ENCODE measurements at places on chromosomes 4 and X.

- no peak for DNase-seq
Measured at GRCh38 chrX:129777218-129778030, 2.3 kb upstream of the SASH3 start.

DNA sequence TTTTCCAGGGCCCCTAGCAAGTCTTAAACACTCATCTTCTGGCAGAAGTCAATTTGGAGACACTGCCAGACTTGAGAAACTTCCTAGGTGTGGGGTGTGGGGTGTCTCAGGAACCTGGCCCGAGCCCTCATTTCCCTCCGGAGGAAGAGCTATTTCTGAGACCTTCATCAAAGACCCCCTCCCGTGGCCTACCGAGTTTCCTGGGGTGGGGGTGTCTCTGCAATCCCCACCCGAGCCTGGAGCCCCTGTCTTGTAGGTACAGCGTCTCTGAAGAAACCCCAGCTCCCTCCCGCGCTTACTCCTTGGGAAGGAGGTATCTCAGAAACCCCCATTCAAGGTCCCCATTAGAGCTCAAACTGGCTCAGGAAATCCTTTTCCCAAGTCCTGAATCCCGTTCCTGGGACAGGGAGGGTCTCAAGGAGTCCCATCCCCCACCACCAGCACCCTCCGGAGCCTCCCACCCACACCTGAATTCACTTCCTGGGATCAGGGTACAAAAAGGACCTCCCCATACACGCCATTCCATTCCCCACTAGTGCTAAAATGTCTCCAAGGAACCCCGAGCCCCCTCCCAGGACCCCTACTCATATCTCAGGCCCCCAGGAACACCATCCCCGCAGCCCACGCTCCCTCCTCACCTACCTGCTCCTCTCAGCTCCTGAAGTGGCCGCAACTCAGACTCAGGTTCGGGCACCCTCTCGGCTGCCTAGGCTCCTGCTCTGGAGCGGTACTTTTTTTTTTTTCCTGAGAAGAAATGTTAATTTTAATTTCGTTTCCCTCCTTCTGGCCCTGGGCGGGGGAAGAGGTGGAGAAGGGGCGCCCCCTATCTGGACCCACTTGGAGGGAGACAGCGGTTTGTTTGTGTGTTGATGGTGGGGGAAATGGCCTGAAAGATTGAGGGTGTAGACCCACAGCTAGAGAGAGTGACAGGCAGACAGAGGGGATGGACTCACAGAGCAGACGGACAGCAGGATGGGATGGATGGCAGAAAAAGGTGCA is 1.1 kb downstream of the SLC38A5 start:
- no peak for DNase-seq

DNA sequence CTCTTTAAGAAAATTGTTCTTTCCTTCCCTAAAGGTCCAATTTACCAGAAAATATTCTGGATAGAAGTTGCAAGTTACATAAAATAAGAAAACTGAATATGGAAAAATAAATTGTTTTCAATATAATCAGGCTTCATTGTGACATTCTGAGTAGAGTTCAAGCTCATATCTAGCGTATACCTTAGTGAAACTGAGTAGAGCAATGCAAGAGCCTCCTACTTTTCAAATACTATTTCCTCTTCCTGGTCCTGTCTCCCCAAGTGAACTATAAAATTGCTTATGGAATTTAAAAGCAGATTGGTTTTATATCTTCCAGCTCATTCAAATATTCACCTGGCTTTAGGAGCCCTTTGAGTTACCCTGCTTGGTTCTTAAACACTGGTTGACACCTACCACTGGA is 189.3 kb upstream of the GALNT7 start:
- DNase-seq = no peak

GRCh38 chrX:1124531-1124930 is 87.9 kb downstream of the CRLF2 start:
- DNase-seq = no peak

DNA sequence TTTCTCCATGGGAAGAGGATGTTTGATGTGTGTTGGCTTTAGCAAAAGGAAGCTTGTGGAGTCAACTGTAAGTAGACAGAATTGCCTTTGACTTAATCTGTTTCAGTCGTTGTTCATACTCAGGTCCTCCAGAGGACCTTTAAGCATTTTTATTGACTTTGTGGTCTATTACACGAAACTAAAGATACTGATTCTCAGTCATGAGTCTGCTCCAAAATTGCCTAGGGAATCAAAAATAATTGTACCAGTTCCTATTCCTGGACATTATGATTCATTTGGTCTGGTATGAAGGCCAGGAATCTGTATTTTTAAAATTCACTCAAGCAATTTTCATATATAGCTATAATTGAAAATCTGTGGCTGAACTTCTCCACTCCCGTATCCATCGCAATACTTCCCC is 38.6 kb downstream of the AR start:
- DNase-seq = no peak

- no peak for DNase-seq
Measured at GRCh38 chrX:119537487-119537886, 27.7 kb downstream of the STEEP1 start.

GRCh38 chrX:151870602-151871001 is 42.1 kb upstream of the MAGEA4 start:
- DNase-seq = no peak

DNA sequence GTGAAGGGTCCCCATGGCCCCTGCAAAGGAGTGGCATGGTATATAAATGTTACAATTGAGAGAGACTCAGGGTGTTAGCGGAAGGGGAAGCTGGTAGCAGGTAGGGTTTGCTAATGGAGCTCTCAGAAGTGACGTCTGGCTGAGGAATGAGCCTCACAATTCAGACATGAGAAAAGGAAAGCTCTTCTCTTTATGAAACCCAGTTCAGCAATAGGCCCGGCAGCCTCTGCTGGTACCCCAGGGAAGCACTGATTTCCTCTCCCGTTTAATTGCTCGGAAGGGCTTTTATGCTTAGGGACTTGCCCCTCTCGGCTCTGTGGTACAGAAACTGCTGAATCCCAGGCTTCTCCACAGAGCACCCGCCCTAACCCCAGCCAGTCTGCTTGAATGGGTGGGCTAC is 19.4 kb upstream of the AFAP1 start:
- DNase-seq = no peak

DNA sequence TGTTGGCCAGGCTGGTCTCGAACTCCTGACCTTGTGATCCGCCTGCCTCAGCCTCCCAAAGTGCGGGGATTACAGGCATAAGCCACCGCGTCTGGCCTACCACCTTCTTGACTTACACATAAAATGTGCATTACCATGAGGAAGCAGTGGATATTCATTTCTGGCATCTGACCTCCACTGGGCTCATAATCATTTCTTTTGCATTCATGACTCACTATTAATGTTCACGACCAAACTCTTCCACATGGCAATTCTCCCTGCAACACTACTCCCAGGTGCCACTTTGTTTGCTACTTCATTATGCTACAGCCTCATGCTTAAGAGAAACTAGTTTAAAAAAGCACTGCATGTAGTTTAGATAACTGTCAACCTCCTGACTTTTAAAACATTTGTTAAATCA is 22.7 kb downstream of the RASGEF1B start:
- DNase-seq = no peak

DNA sequence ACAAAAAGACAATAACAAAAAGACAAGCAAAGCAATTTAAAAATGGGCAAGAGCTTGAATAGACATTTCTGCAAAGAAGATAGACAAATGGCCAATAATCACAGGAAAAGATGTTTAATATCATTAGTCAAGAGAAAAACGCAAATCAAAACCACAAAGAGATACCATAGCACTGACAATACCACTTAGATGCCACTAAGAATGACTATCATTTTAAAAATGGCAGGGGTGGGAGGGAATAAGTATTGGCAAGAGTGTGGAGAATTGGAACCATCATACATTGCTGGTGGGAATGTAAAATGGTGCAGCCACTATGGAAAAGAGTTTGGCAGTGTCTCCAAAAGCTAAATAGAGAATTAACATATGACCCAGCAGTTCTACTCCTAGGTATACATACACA is 15.1 kb upstream of the EXOC1 start:
- no peak for DNase-seq

GRCh38 chr4:117908306-117909207 is 125.7 kb upstream of the NDST3 start:
- no peak for DNase-seq

GRCh38 chrX:43500246-43500645 is 155.9 kb upstream of the MAOA start:
- no peak for DNase-seq

DNA sequence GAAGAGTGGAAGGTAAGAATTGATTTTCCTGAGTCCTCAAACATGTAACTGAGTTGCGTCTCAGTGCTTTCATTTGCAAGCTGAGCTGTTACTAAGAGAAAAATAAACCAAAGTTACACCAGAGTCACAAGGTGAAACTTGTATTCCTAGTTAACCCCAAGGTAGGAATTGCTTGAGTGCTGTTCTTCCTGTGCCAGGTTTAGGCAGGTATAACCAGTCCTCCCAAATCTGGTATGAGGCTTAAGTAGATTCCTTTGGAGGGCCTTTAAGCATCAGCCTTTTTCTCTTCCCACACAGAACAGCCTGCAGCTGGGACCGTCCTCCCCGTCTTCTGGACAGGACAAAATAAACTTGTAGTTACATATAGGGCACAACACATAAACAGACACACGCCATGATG is 2.3 kb upstream of the BTC start:
- DNase-seq = no peak

GRCh38 chr4:83108101-83108861 is 6.2 kb downstream of the PLAC8 start:
- DNase-seq = no peak

GRCh38 chr4:139749338-139749737 is 83.7 kb downstream of the MGST2 start:
- no peak for DNase-seq

- no peak for DNase-seq
Measured at GRCh38 chr4:138816875-138817274, 198.7 kb upstream of the NOCT start.

DNA sequence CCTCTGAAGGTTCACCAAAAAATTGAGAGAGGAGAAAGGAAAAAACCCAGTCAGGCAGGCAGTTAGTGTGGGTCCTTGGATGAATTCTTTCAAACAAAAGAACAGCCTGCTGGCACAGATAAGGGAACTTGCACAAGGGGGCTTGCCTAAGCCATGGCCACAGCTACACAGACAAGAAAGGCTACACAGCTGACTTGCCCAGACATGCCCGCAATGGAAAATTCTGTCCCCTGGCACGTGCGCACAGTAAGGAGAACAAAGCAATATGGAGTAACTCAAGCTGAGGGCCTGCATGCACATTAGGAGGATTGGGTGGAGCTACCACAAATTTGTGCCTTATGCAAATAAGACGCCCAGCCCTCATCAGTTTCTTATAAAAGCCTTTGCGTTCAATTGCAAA is 512.5 kb upstream of the HTR2C start:
- DNase-seq = no peak

GRCh38 chr4:71406459-71406963 is 67.7 kb downstream of the SLC4A4 start:
- no peak for DNase-seq

DNA sequence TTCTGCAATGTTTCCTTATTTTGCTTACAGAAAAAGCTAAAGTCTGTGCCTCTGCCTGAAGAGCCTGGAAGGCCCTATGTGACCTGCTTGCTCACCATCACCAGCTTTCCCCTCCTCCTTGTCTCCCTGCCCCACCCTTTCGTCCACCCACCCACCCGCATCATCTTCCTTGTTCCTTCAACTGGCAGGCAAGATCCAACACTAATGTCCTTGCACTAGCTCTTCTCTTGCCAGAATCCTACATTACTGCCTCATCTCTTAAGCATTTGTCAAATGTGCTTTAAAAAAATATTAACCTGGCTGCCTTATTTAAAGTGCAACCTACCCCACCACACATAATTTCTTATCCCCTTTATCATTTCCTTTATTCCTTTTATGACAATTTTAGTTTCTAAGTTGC is 165.1 kb upstream of the PPP3CA start:
- DNase-seq = no peak

DNA sequence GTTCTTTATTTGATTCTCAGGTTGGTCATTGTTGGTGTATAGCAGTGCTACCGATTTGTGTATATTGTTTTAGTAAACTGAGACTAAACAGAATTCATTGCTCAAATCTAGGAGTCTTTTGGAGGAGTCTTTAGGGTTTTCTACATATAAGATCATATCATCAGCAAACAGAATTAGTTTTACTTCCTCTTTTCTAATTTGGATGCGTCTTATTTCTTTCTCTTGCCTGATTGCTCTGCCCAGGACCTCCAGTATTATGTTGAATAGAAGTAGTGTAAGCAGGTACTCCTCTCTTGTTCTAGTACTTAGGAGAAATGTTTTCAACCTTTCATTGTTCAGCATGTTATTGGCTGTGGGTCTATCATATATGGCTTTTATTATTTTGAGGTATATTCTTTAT is 92.6 kb downstream of the IQCM start:
- no peak for DNase-seq

GRCh38 chrX:21838937-21839333 is 482 bp upstream of the MBTPS2 start:
- peak; percentile 28 for DNase-seq

GRCh38 chr4:84596826-84597225 is 13.9 kb downstream of the CDS1 start:
- no peak for DNase-seq

DNA sequence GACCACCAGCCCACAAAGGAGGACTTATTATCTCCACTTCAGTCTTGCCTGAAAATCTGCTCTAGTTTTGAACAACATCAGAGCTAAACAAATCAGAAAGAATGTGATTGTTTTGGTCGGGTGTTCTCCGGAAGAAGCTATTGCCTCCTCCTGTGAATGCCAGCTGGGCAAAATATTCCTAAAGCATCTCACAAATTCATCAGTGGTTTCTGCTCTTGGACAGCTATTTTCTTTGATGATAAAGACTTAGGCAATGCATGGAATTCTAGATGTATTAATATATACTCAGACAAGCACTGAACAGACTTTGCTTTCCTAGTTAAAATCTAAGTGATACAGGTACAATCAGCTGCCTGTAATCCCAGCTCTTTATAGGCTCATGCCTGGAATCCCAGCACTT is 71.8 kb downstream of the ASMT start:
- DNase-seq = no peak

DNA sequence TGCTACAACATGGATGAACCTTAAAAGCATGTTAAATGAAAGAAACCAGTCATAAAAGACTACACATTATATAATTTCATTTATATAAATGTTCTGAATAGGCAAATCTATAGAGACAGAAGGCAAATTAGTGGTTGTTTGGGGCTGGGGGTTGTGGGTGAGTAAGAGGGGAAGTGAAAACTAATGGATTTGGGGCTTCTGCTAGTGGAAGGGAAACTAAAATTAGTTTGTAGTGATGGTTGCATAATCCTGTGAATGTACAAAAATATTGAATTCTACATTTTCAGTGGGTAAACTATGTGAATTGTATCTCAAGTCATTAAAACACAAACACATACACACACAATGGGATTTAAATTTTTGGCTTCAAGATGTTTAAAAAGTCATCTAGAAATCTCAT is 25.4 kb upstream of the LIMCH1 start:
- no peak for DNase-seq

- no peak for DNase-seq
Measured at GRCh38 chr4:59727745-59728144, 1472.4 kb upstream of the ADGRL3 start.

DNA sequence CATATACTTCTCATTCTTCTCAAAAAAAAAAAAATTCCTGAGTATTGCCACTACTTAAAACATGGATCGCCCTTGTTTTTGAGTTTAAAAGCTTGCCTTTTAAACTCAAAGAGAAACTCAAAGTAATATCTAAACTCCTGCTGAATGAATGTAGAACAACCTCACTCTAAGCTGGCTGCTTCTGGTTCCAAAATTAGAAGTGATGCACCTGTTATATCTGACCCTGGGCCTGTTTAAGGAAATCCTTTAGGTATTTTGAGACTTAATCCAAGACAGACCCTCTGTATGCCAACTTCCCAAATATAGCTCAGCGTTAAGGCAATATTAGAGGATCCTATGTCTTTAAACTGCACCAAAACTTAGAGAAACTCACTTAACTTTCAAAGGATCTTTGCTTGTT is 1.8 kb upstream of the OTUD4 start:
- no peak for DNase-seq

Measured in NCI-H774 (cell line).